Ureter (tissue), 1 donor: ENCODE measurements at places on chromosomes 1 and 21. TPM values are rescaled to one million over a fixed set of nuclear protein-coding genes. Genes with fewer than 3 reads are reported as not detected.

DNA sequence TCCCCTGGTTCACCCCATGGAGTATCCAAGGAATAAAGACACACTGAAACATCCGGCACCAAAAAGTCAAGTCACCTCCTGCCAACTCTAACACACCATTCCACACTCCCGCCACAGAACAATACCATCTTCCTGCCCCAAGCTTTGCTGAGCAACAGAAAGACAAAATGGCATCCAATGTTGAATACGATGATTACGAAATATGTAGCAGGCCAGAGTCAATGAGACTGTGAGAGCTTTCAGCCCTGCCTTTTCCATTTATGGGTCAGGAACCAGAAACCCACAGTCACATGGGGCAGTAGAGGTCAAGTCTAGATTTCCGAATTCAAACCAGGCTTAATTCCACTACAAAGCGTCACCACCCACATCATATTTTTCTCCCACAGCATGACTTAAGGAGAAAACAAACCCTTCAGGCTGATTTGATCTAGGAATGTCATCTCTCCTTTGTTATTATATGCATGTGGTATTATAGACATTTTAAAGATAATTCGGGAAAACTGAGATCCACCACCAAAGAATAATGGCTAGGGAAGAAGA lies 249.8 kb downstream of the SETD4 start:
- DNase-seq: no peak

DNA sequence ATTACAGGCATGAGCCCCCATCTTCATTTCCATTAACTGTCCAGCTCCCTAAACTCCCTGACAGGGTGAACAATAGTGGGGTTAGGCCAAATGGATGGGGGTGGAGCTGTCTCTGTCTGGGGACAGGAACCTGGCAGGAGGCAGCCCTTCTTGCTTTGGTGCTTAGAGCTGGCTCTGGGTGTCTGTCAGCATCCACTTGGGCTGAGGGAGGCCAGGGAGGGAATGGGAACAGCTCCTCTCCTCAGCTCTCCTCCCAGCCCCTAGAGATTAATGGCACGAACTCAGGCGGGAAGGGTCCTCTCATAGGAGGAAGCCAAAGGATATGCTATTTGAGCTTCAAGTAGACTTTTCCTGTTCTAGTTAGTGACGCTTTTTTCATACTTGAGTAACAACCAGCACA lies 11.1 kb upstream of the ETV3L start:
- no peak for DNase-seq

ZFP69 gene
- total RNA-seq: 5.8 TPM

- no peak for DNase-seq
Observed at GRCh38 chr1:230825761-230826160, 42.6 kb downstream of the C1orf198 start.

- DNase-seq: no peak
Observed at GRCh38 chr1:66598670-66599069, 64.7 kb downstream of the SGIP1 start.

C1orf185 gene
- total RNA-seq: not detected

GRCh38 chr1:1869469-1869868 lies 21.4 kb downstream of the GNB1 start:
- DNase-seq: no peak

- DNase-seq: no peak
Observed at GRCh38 chr1:2180297-2181245, 14.0 kb downstream of the FAAP20 start.

RNF186 gene
- total RNA-seq: not detected

SPATA6 gene
- total RNA-seq: 42.9 TPM

DNA sequence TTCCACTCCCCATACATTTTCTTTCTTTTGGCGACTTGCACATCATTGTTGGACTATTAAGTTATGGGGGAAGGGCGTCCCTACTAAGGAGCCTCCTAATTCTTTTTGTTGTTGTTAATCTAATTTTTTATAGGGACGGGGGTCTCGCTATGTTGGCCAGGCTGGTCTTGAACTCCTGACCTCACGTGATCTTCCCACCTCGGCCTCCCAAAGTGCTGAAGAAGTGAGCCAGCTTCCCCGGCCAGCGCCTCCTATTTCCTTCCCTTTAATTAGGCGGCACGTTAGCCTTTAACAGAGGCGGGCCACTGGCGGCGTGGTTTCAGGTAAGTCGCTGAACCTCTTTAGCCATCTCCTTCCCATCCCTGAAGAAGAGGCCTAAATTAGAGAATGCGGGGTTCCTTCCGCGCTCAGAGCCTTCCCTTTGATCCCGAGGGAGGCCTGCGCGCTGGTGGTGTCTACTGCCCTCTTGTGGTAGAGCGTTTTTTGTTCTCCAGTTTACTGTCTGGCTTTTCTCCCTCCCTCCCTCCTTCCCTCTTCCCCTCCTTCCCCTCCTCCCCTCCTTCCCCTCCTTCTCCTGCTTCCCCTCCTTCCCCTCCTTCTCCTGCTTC lies 38.1 kb downstream of the TNFRSF9 start:
- peak; percentile 60 for DNase-seq

DNA sequence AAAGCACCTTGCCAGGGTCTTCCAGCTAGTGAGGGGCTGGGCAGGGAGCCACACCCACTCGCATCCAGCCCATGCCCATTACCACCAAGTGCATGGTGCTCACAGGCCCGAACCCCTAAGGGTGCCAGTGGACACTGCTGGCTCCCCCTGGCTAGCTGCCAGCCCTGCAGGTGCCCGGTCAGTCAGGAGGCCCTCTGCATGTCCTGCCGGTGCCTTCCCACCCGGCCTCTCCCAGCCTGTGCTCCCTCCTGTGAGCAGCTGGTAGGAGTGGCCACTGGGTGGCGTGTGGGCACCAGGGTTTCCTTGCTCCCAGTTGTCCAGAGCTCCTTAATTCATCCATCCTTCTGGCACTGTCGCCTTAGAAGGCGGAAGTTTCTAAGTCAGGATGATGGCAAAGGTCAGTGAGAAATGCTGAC lies 33.4 kb downstream of the QSOX1 start:
- DNase-seq: no peak

DNA sequence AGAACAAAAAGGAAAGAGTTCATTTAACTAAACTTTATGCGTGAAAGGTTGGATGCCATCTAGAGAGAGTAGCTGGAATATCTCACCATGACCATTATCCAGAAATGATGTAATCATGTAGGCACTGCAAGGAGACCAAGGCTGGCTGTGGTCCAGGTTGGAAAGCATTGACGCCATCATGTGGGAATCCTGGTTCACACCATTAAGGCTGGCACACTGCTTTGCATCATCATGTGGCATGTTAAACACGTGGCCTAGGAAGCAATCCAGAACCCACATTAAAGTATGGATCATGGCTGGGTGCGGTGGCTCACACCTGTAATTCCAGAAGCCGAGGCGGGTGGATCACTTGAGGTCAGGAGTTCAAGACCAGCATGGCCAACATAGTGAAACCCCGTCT lies 4.3 kb downstream of the ADAMTS1 start:
- no peak for DNase-seq

CR1 gene
- total RNA-seq: 3.1 TPM

PDIK1L gene
- total RNA-seq: 21.8 TPM
